ENCODE measurements at places on chromosomes 13 and 19. TPM values are rescaled to one million over a fixed set of nuclear protein-coding genes. Genes with fewer than 3 reads are reported as not detected.

DNA sequence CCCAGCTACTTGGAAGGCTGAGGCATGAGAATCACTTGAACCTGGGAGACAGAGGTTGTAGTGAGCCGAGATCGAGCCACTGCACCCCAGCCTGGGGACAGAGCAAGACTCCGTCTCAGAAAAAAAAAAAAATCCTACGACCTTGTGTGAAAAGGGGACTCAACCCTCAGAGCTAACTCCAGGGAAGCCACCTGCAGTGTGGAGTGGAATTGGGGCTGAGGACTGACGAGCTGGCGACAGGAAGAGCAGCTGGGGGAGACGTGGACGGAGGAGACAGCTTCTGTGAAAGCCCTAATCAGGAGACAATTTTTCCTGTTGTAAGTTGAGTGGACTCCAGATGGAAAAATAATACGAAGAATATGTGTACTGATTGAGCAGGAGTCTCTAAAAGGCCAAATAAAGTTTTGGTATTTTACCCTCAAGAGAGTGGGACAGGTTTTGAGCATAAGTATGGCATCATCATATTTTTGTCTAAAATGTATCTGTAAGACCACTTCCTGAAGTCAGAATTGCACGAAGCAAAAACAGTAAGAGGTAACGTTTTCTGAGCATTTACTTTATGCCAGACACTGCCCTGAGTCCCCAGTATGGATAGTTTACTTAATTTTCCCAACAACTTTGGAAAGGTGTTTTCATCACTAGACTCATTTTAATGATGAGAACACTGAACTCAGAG lies 12.0 kb upstream of the LAIR1 start:
- no peak for DNase-seq

DNA sequence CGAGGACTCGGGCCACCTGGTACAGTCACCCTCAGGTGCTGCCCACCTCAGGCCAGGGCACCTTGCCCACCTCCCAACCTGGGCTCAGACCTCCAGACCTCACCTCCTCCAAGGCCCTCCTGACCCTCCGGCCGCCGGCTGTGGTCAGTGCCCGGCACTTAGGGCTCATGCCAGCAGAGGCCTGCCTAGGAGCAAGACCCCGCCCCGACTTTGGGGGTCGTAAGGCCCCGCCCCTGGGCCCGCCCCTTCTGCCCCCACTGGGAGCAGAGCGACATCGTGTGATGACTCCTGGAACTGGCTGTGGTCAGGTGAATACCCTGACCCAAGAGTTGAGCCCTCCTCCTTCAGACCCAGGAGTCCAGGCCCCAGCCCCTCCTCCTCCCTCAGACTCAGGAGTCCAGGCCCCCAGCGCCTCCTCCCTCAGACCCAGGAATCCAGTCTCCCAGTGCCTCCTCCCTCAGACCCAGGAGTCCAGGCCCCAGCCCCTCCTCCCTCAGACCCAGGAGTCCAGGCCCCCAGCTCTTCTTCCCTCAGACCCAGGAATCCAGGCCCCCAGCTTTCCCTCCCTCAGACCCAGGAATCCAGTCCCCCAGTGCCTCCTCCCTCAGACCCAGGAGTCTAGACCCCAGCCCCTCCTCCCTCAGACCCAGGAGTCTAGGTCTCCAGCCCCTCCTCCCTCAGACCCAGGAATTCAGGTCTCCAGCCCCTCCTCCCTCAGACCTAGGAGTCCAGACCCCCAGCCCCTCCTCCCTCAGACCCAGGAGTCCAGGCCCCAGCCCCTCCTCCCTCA lies at the start of gene SBK2:
SBK2 (minus strand) TSS at position 183 of the 790 bp plus-strand sequence. CDS start 839 bp downstream, outside the sequence.
- peak; percentile 48 for DNase-seq

GRCh38 chr13:40422588-40423235 lies 243.7 kb downstream of the FOXO1 start:
- no peak for DNase-seq

GRCh38 chr19:35500611-35501010 lies 10.3 kb upstream of the KRTDAP start:
- no peak for DNase-seq

DNA sequence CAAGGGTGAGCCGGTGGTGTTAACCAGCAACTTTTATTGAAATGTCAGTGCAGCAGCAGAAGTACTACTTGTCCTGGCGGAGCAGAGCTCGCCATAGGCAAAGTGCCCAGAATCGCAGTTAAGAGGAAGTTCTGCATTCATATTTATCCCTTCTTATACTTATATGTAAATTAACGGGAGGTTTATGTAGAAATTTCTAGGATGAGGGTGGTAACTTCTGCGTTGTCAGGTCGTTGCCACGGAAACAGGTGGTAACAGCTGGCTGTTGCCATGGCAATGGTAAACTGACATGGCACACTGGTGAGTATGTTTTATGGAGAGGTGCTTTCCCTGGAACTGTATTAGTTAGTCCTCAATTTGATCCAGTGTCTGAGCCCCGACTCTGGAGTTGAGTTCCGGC lies 2494.9 kb upstream of the PCDH20 start:
- DNase-seq, result no peak

- peak; percentile 69 for DNase-seq
Observed at GRCh38 chr13:41960637-41961465, at the start of gene VWA8. Gene VWA8 (minus strand): TSS chr13:41961109. CDS start chr13:41961015, 94 bp downstream.

DNA sequence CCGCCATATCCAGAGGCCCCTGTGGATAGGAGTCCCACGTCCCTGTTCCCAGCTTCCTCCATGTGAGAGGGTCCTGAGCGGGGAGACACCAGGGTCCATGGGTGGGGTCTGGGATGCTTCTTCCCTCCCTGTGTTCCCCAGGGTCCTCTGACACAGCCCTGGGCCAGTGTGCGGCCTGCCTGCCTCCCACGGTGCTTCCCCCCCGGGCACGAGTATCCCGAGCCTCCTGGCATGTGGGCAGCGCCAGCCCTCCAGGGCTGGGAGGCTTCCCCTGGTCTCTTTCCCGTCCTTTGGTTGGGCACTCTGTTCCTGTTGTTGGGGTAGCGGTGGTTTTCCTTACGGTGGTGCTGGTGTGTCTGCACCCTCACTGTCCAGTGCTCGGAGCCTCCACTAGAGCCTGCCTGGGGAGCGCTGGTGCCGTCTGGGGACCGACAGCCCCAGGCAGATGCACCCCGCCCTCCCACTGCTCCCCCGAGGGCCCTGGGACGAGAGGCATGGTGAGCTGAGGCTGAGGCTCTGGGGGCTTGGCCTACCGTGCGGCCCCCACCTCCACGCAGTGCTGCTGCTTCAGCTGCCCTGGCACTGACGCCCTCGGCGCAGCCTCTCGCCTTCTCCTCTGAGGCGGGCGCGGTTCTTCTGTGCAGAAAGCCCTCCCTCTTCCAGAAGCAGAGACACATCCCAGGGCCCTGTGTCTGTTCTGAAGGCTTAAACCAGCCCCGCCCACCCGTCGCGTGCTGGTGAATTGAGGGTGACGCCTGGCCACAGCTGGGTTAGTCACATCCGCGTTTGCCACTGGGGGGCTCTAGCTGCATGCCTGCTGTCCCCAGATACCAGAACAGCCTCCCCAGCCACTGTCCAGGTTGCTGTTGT lies 27.9 kb downstream of the PLEKHJ1 start:
- DNase-seq, result no peak

GRCh38 chr19:3604227-3604986 lies 2.3 kb downstream of the TBXA2R start:
- DNase-seq, result no peak

GRCh38 chr19:12937093-12937926 lies 1.1 kb upstream of the CALR start:
- peak; percentile 32 for DNase-seq

DNA sequence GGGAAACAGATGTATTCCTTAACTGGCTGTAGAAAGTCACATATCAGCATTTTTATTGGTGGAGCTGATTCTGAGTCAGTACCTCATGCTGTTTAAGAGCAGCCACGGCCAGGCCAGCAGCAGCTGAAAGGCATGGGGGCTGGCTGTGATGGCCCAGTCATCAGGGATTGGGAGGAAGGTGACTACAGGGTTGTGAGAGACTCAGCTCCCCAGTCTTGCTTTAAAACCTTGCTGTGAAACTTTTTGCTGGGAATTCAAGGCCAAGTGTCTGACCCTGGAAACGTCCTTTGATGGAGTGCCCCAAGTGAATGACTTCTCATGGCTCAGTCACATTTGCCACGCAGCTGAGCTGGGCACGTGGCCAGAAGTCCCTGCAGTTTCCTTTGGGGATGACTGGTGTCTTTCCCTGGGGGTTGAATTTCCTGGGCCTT lies 39.1 kb upstream of the RNF113B start:
- DNase-seq, result no peak

DNA sequence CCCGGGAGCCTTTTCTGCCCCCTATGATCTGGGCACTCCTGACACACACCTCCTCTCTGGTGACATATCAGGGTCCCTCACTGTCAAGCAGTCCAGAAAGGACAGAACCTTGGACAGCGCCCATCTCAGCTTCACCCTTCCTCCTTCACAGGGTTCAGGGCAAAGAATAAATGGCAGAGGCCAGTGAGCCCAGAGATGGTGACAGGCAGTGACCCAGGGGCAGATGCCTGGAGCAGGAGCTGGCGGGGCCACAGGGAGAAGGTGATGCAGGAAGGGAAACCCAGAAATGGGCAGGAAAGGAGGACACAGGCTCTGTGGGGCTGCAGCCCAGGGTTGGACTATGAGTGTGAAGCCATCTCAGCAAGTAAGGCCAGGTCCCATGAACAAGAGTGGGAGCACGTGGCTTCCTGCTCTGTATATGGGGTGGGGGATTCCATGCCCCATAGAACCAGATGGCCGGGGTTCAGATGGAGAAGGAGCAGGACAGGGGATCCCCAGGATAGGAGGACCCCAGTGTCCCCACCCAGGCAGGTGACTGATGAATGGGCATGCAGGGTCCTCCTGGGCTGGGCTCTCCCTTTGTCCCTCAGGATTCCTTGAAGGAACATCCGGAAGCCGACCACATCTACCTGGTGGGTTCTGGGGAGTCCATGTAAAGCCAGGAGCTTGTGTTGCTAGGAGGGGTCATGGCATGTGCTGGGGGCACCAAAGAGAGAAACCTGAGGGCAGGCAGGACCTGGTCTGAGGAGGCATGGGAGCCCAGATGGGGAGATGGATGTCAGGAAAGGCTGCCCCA lies 8.5 kb upstream of the CEACAM7 start:
- no peak for DNase-seq

DNA sequence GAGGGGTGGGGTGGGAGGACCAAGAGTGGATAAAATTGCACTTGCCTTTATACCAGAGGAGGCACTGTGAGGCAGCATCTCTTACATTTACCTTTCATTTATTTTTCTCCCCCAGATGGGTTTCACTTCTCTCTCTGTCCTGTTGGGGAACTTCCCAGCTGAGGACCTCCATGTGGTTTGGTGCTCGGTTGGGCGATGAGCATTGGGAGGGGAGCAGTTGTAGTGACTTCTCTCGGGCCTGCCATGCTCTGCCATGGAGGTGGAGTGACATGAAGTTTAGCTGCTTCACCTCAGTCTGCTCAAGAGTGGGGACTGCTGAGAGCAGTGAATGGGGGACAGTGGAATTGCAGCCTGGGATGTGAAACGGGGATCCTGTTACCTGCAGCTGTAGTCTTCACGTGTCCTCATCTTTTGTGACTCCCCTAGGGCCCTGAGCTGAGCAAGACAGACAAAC lies 23.1 kb upstream of the CXCL17 start:
- DNase-seq, result no peak

DNA sequence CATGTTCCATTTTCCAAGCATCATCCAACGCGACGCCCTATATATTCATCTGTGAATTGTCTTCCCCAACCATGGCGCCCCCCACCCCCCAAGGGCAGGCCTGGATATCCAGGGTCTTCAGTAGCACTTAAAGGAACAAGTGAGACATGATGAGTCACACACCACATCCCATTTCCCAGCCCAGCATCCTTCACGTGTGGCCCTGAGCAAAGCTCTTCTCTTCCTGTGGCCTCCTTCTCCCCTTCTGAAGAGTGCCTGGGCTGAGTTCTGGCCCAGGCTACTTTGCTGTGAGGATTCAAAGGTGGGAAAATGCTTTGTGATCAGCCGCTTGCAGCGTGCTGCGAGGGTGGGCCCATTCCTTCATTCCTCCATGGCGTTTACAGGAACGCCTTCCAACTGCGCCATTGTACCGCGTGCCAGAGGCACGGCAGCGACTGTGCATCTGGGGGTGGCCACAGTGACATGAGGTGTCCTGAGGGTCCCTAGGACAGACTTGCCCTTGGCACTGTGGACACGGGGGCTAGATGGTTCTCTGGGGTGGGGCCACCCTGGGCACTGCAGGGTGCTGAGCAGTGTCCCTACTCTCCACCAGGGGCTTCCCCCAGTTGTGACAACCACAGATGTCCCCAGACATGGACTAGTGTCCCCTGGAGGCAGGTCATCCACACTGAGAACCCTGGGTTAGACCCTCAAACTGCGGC lies 11.7 kb downstream of the PLIN4 start:
- DNase-seq, result no peak

GRCh38 chr13:22018076-22018835 lies 347.4 kb downstream of the FGF9 start:
- DNase-seq, result no peak

GRCh38 chr13:59279576-59279975 lies 884.2 kb downstream of the DIAPH3 start:
- no peak for DNase-seq

DNA sequence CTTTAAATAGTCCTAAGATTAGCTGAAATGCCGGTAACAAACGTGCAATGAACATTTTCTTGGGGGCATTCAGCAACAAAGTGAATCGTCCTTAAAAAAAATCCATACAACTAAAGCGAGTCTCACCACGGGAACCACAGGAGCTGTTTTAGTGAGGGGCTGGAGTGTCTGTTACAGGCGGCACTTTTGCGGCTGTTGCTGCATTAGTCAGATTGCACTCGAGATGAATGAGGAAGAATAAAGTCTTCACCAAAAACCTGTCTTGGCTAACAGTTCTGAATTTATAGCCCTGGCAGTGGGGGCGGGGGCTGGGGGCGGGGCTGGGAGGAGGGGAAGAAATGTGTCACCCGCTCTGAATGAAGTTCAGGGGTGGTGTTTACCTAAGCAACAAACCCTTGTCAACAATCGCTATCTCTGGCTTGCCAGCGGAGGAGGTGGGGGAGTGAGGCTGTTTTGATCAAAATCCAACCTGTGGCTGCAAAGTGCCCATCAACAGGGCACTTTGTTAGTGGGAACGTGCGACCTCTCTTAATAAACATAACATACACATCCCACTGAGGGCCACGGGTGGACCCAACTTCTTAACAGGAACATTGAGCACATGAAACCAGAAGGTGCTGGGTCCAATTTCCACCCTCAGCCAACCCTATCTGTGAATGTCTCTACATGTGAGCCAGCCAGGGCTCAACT lies 44.5 kb downstream of the RFX2 start:
- no peak for DNase-seq

The GJA3 gene
- not detected for total RNA-seq

The RELB gene
- total RNA-seq, result 2.9 TPM

The ZNF492 gene
- total RNA-seq, result not detected

The SHANK1 gene
- total RNA-seq, result 6.8 TPM

The LGALS14 gene
- total RNA-seq, result not detected

The LGI4 gene
- total RNA-seq, result 15.9 TPM
